ENCODE measurements at places on chromosomes 6 and 20. TPM values are rescaled to one million over a fixed set of nuclear protein-coding genes. Genes with fewer than 3 reads are reported as not detected.

- DNase-seq = no peak
- H3K4me1 ChIP-seq = peaks cover 24% of the 10 kb centered on the region
- H3K27me3 ChIP-seq = no peaks in the 10 kb centered on the region
- H3K36me3 ChIP-seq = no peaks in the 10 kb centered on the region
- no peak overlapping the region for H3K27ac ChIP-seq
These were observed 5.3 kb downstream of the SNAI1 start for GRCh38 chr20:49987868-49988690.

- H3K27ac ChIP-seq = no peak overlapping the region
- DNase-seq = no peak
- H3K27me3 ChIP-seq = no peaks in the 10 kb centered on the region
- H3K4me1 ChIP-seq = no peaks in the 10 kb centered on the region
These were observed 47.5 kb downstream of the SNRNP48 start for GRCh38 chr6:7637533-7637932.

- no peak for DNase-seq
- no peak overlapping the region for H3K4me3 ChIP-seq
These were observed 28.7 kb downstream of the FRMD1 start for GRCh38 chr6:168050225-168050880.

GRCh38 chr6:32622545-32623401 lies 14.4 kb upstream of the HLA-DQA1 start:
- peak overlapping the region; percentile 83 for H3K27ac ChIP-seq
- no peaks in the 10 kb centered on the region for H3K36me3 ChIP-seq
- H3K4me3 ChIP-seq = peak overlapping the region; percentile 37

- H3K4me3 ChIP-seq = no peak overlapping the region
- DNase-seq = peak; percentile 93
- H3K27me3 ChIP-seq = no peaks in the 10 kb centered on the region
- peaks cover 27% of the 10 kb centered on the region for H3K4me1 ChIP-seq
- no peaks in the 10 kb centered on the region for H3K36me3 ChIP-seq
- peak overlapping the region; percentile 25 for H3K27ac ChIP-seq
These were observed 356.0 kb upstream of the JARID2 start for GRCh38 chr6:14889611-14890593.

GRCh38 chr20:32762754-32763201 lies 593 bp downstream of the DNMT3B start:
- H3K27me3 ChIP-seq = no peaks in the 10 kb centered on the region
- peak overlapping the region; percentile 66 for H3K4me3 ChIP-seq
- no peaks in the 10 kb centered on the region for H3K36me3 ChIP-seq
- no peak overlapping the region for H3K27ac ChIP-seq

ASIP gene
- polyA plus RNA-seq = not detected

BMP2 gene
- not detected for polyA plus RNA-seq

DNA sequence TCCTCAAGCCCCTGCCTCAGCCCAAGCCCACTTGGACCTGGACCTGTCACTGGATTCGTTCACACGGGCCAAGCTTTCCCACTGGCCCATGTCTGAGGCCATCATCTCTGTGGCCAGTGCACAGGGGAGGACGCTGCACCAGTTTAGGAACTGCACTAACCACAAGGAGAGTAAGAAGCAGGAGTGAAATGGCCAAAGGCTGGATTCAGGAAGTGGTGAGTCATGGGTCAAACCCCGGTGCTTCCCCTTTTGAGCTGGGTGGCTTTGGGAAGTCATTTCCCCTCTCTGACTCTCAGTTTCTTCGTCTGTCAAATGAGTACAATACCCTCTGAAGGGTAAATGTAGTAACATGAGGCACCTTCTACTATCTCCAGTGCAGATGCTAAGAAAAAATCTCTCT lies 87.9 kb downstream of the CD40 start:
- H3K36me3 ChIP-seq = no peaks in the 10 kb centered on the region
- H3K4me1 ChIP-seq = peaks cover 84% of the 10 kb centered on the region
- H3K27ac ChIP-seq = peak overlapping the region; percentile 81
- peak; percentile 89 for DNase-seq
- no peak overlapping the region for H3K4me3 ChIP-seq

GRCh38 chr20:39468703-39469102 lies 506.6 kb downstream of the DHX35 start:
- no peak overlapping the region for H3K27ac ChIP-seq
- DNase-seq = no peak
- no peaks in the 10 kb centered on the region for H3K4me1 ChIP-seq
- H3K4me3 ChIP-seq = no peak overlapping the region
- H3K36me3 ChIP-seq = no peaks in the 10 kb centered on the region

DNA sequence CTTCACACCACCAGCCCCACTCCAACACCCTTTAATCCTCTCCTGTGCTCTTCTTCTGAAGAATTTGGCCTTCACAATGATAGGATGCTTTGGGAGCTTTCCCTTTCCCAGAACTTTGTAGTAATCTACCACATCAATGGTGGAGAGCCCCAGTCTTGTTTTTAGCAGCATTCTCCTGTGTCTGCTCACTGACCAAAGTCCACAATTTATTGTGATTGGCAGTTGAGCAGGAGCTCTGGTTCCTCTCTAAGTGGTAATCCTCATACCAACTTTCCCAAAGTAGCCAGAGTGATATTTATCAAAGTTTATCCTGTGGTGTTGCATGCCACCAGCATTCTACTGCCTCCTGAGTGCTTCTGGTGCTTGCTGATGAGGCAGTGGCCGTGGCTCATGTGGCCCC lies 29.0 kb upstream of the OPN5 start:
- no peak overlapping the region for H3K27ac ChIP-seq
- H3K4me3 ChIP-seq = no peak overlapping the region
- no peaks in the 10 kb centered on the region for H3K4me1 ChIP-seq
- H3K36me3 ChIP-seq = no peaks in the 10 kb centered on the region
- H3K27me3 ChIP-seq = no peaks in the 10 kb centered on the region

DNA sequence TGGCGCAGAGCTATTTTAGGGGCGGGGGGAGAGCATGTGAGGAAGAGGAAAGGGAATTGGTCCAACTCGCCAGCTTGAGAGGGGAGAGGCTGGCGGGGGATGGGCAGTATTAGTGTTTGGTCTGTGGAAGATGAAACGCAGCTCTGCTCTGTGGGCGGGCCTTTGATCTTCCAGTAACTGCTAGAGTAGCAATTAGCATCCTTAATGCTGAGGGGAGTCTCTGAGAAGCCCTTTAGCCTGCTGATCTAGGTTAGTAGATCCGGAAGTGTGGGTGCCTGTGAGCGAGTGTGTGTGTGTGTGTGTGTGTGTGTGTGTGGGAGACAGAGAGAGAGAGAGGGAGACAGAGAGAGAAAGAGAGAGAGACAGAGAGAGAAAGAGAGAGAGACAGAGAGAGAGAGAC lies 117.2 kb upstream of the BACH2 start:
- H3K4me3 ChIP-seq = no peak overlapping the region
- no peaks in the 10 kb centered on the region for H3K36me3 ChIP-seq
- no peaks in the 10 kb centered on the region for H3K27me3 ChIP-seq
- DNase-seq = no peak
- H3K4me1 ChIP-seq = no peaks in the 10 kb centered on the region

RAD21L1 gene
- not detected for polyA plus RNA-seq

DNA sequence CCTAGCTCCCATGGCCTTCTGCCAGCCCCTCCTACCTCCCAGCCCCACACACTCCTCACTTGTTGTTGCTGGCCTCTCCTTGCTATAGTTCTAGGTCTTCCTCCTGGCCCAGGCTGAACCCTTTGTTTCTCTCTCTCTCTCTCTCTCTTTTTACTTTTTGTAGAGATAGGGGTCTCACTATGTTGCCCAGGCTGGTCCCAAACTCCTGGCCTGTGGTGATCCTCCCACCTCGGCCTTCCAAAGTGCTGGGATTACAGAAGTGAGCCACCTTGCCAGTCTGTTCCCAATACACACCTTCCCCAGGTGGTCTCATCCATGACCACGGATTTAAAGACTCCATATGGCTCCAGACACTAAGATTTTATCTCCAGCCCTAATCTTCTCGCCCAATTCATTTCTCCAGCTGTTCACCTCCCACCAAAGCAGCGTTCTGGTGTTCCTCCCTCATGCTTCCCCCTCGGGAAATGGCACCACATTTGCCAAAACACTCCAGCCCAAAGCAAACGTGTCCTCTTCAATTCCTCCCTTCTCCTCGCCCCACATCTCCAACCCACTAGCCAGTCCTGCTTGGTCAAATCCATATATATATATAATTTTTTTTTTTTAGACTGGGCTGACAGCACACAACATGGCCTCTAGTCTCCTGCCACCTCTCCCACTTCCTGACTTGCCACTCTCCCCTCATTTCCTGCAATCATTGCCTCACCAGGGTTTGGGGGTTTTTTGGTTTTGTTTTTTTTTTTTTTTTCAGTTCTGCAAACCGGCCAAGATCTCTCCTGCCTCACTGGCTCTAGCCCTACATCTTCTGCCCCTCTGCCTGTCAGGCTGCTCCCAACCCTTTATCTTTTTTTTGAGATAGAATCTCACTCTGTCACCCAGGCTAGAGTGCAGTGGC lies 104.4 kb downstream of the NCR2 start:
- H3K4me3 ChIP-seq = no peak overlapping the region
- no peak overlapping the region for H3K27ac ChIP-seq
- DNase-seq = peak; percentile 7
- H3K4me1 ChIP-seq = peaks cover 12% of the 10 kb centered on the region
- H3K27me3 ChIP-seq = peaks cover 3% of the 10 kb centered on the region
- no peaks in the 10 kb centered on the region for H3K36me3 ChIP-seq

KHDC1L gene
- polyA plus RNA-seq = not detected

GRCh38 chr20:48639899-48640298 lies 187.9 kb downstream of the PREX1 start:
- peaks cover 97% of the 10 kb centered on the region for H3K36me3 ChIP-seq
- H3K27me3 ChIP-seq = no peaks in the 10 kb centered on the region
- H3K4me1 ChIP-seq = no peaks in the 10 kb centered on the region
- H3K4me3 ChIP-seq = no peak overlapping the region
- H3K27ac ChIP-seq = peak overlapping the region; percentile 40

- H3K36me3 ChIP-seq = no peaks in the 10 kb centered on the region
- no peaks in the 10 kb centered on the region for H3K4me1 ChIP-seq
- no peak overlapping the region for H3K27ac ChIP-seq
- H3K4me3 ChIP-seq = no peak overlapping the region
- no peak for DNase-seq
These were observed 459.2 kb downstream of the RFPL4B start for GRCh38 chr6:112806163-112806865.

GRCh38 chr20:32549842-32550241 lies 35.3 kb downstream of the NOL4L start:
- H3K4me3 ChIP-seq = no peak overlapping the region
- H3K27ac ChIP-seq = no peak overlapping the region
- DNase-seq = no peak
- H3K4me1 ChIP-seq = peaks cover 3% of the 10 kb centered on the region

DNA sequence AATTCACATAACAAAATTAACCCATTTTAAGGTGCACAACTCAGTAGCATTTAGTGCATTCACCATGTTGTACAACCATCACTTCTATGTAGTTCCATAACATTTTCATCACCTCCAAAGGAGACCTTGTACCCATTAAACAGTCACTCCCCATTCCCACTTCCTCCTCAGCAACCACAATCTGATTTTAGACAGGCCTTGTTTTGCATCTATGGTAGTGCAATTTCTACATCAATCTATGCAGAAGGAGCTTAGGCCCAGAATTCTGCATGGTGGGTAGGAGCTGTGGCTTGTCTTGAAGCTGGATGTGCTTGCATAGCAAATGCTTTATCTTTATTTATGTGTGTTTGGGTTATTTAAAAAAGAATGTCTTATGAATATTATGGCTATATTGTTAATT lies 13.5 kb upstream of the HLA-DQA1 start:
- no peaks in the 10 kb centered on the region for H3K36me3 ChIP-seq
- peak overlapping the region; percentile 90 for H3K27ac ChIP-seq
- peak; percentile 74 for DNase-seq
- H3K4me3 ChIP-seq = no peak overlapping the region
- H3K27me3 ChIP-seq = no peaks in the 10 kb centered on the region

DNA sequence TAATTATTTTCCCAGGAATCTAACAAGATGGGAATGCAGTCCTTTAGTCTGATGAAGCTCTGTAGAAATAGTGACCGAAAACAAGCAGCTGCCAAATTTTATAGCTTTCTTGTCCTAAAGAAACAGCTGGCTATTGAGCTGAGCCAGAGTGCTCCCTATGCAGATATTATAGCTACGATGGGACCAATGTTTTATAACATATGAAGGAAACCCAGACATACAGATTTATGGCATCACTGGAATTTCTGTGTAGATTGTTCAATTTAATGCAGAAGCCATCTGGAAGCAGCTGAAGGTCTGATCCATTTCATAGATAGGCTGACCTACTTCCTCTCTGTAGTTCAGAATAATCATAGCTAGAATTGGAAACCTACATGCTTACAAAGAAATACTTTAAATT lies 11.8 kb upstream of the SNPH start:
- DNase-seq = no peak
- no peaks in the 10 kb centered on the region for H3K36me3 ChIP-seq
- peaks cover 13% of the 10 kb centered on the region for H3K27me3 ChIP-seq
- H3K27ac ChIP-seq = no peak overlapping the region
- H3K4me1 ChIP-seq = no peaks in the 10 kb centered on the region
- no peak overlapping the region for H3K4me3 ChIP-seq

HDGFL1 gene
- polyA plus RNA-seq = not detected

IRF4 gene
- 13.6 TPM for polyA plus RNA-seq

SDHAF4 gene
- 8.3 TPM for polyA plus RNA-seq

DNA sequence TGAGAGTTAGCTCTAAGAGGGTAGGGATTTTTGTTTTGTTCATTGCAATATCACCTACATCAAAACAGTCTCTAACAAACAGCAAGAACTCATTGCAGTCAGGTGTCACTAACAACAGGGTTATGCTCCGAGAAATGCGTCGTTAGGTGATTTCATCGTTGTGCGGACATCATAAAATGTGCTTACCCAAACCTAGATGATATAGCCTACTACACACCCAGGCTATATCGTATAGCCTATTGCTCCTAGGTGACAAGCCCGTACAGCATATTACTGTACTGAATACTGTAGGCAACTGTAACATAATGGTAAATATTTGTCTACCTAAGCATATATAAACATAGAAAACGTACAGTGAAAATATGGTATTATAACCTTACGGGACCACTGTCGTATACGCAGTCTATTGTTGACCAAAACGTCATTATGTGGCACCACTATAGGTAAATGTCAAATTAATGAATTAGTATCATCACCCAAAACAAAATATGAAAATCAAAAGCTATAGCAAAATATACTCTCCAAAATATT lies 49.9 kb upstream of the TAB2 start:
- no peaks in the 10 kb centered on the region for H3K36me3 ChIP-seq
- no peak overlapping the region for H3K27ac ChIP-seq
- H3K27me3 ChIP-seq = no peaks in the 10 kb centered on the region
- no peak overlapping the region for H3K4me3 ChIP-seq
- DNase-seq = no peak

TGM3 gene
- polyA plus RNA-seq = not detected

- no peak for DNase-seq
- no peak overlapping the region for H3K4me3 ChIP-seq
- no peaks in the 10 kb centered on the region for H3K27me3 ChIP-seq
These were observed 47.6 kb downstream of the TFAP2C start for GRCh38 chr20:56676679-56677078.

GRCh38 chr20:4136967-4137334 lies 121.6 kb upstream of the RNF24 start:
- no peaks in the 10 kb centered on the region for H3K27me3 ChIP-seq
- H3K4me1 ChIP-seq = peaks cover 16% of the 10 kb centered on the region
- DNase-seq = no peak

DNA sequence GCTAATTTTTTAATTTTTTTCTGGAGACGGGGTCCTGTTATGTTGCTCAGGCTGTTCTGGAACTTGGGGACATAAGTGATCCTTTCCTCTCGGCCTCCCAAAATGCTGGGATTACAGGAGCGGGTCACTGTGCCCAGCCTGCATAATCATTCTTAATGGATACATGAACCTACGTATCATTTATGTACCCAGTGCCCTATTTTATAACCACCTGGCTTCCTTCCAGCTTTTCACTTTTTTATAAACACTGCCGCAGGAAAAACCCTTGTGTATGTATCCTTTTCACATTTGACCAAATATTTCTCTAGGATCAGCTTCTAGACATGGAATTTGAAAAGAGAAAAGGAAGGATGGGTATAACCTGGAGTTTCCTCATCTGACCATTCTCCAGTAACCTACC lies 85.6 kb upstream of the RIN2 start:
- H3K4me1 ChIP-seq = peaks cover 32% of the 10 kb centered on the region
- no peaks in the 10 kb centered on the region for H3K36me3 ChIP-seq
- no peak overlapping the region for H3K4me3 ChIP-seq
- H3K27ac ChIP-seq = no peak overlapping the region

Measured in CD14-positive monocyte (primary cell).